ENCODE measurements at places on chromosomes 4 and X. TPM values are rescaled to one million over a fixed set of nuclear protein-coding genes. Genes with fewer than 3 reads are reported as not detected.

The CACNA1F gene
- not detected for total RNA-seq

The MAGEB1 gene
- total RNA-seq = not detected

The SAGE1 gene
- total RNA-seq = not detected

The PASD1 gene
- total RNA-seq = not detected

The BEX5 gene
- 0.33 TPM for total RNA-seq

The HTATSF1 gene
- total RNA-seq = 37.7 TPM

The PFKFB1 gene
- not detected for total RNA-seq

The MAGEA3 gene
- total RNA-seq = not detected

The PRICKLE3 gene
- 5.9 TPM for total RNA-seq

The CABS1 gene
- total RNA-seq = not detected

The GSPT2 gene
- 8.4 TPM for total RNA-seq

The MFAP3L gene
- 2.6 TPM for total RNA-seq

The ASB11 gene
- not detected for total RNA-seq

The CTAG1B gene
- total RNA-seq = not detected

The SYP gene
- 0.33 TPM for total RNA-seq

The TACR3 gene
- total RNA-seq = under 0.01 TPM

The RAB9A gene
- 41.0 TPM for total RNA-seq

The HSD17B13 gene
- 0.22 TPM for total RNA-seq

The PRPS1 gene
- 28.4 TPM for total RNA-seq

The NUDT11 gene
- 12.2 TPM for total RNA-seq

The CEP44 gene
- 33.8 TPM for total RNA-seq

The IQCM gene
- not detected for total RNA-seq

The TRMT2B gene
- total RNA-seq = 14.9 TPM

The CYSLTR1 gene
- total RNA-seq = 0.11 TPM

The IL2 gene
- not detected for total RNA-seq

The DUSP21 gene
- not detected for total RNA-seq

The PRIMPOL gene
- 17.1 TPM for total RNA-seq

The FRAS1 gene
- 1.3 TPM for total RNA-seq

The CD99 gene
- 82.6 TPM for total RNA-seq

The ZFP92 gene
- total RNA-seq = 0.50 TPM

The TMEM131L gene
- 5.8 TPM for total RNA-seq

The DOK7 gene
- total RNA-seq = not detected

The EMCN gene
- total RNA-seq = 0.12 TPM

The FRG2 gene
- total RNA-seq = not detected

The TRIM61 gene
- 1.5 TPM for total RNA-seq

The NEK1 gene
- total RNA-seq = 13.6 TPM

The AR gene
- total RNA-seq = 16.6 TPM

The TCP11X2 gene
- not detected for total RNA-seq

Data from uterine smooth muscle cell (primary cell).